ENCODE measurements at places on chromosomes 1 and 21.

- DNase-seq, result no peak
Observed at GRCh38 chr21:35004314-35004713, 44.8 kb downstream of the RUNX1 start.

- no peak for DNase-seq
Observed at GRCh38 chr1:20184481-20184900, 1.4 kb upstream of the UBXN10 start.

- no peak for DNase-seq
Observed at GRCh38 chr1:17533201-17533600, 6.3 kb upstream of the ARHGEF10L start.

DNA sequence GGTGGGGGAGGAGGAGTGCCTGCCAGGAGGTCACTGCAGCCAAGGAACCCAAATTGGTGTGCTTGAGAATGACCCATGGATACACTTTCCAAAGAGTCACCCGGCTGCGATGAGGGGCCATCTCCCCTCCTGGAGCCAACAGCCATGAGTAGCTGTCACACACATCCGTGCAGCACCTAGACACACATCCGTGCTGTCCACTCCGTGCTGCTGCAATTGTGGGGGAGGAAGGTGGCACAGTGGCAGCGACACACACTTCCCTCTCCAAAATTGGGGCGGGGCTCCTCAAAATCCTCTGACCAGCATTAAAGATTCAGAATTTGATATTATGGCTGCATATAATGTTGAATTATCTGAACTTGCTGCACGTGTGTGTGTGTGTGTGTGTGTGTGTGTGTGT, 15.8 kb downstream of the TP73 start:
- no peak for DNase-seq

- DNase-seq, result no peak
Observed at GRCh38 chr1:233859446-233859845, 45.0 kb upstream of the SLC35F3 start.

DNA sequence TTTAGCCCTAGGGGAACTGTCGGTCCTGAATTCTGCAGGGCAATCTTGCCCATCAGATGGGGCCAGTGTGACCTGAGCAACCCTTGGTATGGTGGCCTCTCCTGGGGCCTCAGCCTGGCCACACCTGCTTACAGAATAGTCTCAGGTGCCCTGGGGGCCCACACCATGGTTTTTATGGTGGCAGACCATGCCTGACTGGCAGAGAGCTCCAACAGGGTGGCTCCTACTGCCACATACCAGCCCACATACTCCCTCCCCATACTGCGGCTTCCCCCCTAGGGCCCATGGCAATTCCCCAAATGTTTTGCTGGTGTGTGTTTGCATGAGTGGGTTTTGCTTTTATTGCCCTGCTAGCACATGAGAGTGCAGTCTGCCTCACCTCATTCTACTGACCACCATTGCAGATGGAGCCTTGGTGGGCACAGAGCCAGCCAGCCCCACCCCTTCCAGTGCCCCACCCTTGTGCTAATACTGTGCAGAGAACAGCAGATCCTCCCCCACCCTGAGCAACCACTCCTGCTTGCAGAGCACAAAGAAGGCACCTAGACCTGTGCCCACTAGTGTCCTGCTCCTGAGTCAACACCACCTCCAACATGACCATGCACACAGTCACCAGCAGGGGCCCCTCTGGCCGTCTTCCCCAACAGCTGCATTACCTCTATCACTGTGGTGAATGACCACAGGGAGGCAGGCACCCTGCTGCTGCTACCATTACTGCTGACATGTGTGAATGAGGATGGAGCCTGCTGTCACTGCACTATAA, 86.8 kb downstream of the GDAP2 start:
- DNase-seq, result no peak

DNA sequence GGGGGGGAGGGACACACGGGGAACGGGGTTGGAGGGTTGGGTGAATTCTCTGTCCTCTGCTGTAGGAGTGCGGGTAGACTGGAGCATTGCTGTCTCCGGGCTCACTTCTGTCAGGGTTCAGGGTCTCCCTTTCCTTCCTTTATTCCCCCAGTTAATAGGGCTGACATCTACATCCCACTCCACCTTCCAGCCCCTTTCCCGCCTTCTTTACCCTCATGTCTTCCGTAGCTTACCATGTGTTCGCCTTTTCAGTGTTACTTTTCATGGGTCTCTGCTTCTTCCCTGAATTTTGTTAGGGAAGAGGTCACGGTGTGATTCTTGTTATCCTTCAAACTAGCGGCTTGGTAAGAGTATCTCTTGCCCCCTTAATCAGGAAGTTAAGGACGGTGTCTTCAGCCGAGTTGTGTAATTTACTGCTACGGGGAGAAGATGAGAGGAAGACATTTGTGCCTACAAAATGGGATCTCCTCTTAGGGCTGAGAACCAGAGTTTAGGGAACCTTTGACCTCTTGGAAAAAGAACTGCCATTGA, 917 bp downstream of the RAP1A start:
- no peak for DNase-seq

DNA sequence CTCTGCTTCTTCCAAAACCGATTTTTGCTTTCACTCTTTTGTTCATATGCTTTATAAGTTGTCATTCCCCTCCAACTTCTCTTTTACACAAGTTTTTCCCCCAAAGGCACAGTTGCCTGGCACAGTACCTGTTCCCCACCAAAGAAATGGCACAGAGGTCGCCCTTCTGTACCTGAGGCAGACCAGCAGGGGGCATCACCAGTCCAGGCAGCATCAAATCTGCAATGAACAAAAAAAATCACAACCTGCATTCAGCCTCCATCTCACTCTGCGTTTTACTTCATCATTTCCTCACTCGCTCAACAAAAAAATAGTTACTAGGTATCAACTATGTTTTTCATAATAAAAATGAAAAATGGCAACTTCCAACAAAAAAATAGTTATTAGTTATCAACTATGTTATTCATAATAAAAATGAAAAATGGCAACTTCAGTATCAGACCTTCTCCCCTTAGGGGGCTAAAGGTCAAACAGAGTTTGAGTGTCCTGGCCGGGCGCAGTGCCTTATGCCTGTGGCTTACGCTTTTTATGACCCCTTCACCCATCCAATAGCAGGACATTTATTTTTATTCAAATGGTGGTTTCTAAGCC, 4.1 kb downstream of the EIF2D start:
- peak; percentile 18 for DNase-seq

GRCh38 chr1:201260236-201260590, 23.1 kb upstream of the PKP1 start:
- no peak for DNase-seq

- DNase-seq, result no peak
Observed at GRCh38 chr1:165853528-165854075, 26.2 kb downstream of the UCK2 start.

DNA sequence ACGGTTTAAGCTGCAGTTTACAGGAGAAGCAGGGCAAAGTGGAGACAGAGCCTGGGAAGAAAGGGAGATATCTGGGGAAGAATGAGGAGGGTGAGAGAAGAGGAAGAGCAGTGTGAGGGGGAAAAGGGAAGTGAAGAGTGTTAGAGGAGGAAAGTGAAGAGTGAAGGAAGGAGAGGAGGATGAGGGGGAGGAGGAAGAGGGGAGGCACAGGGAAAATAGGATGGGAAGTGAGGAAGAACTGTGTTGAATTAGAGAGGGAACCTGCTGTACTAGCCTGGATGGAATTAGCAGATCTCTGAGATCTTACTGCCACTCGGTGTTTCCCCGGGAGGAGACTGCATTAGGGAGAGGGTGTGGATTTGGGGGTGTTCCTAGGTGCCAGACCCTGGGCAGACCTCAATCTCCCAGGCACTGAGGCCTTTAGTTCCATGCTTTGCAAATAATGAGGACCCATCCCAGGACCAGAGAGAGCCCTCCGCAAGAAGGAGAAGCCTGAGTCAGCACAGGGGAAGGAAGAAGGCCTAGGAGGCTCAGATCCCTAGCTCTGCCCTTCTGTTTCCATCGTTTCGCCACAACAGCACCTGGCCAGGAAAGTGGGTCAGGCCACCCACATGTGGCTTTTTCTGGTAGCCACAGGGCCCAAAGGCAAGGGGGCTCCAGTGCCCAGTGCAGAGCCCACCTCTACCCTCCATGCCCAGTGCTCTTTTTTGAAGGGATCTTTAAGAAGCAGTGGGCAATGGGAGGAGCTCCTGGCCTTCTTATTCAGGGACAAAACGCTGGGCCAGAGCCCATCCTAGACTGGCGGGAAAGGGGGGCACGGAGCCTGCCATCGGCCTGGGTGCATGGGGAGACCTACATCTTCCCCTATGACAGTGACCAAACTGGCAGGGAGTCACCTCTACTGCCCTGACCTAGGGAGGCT, 2.0 kb downstream of the LRRN2 start:
- no peak for DNase-seq

GRCh38 chr1:168031198-168031597, 94.3 kb upstream of the MPC2 start:
- DNase-seq, result no peak

- no peak for DNase-seq
Observed at GRCh38 chr1:45793942-45794604, 9.3 kb upstream of the MAST2 start.

- DNase-seq, result no peak
Observed at GRCh38 chr1:245128381-245129101, 26.2 kb upstream of the KIF26B start.

GRCh38 chr21:44012474-44013379, 618 bp downstream of the TRAPPC10 start:
- peak; percentile 16 for DNase-seq

GRCh38 chr1:53461323-53462044, 2.3 kb downstream of the DMRTB1 start:
- DNase-seq, result no peak

GRCh38 chr1:36513676-36514473, 31.2 kb upstream of the CSF3R start:
- DNase-seq, result no peak

DNA sequence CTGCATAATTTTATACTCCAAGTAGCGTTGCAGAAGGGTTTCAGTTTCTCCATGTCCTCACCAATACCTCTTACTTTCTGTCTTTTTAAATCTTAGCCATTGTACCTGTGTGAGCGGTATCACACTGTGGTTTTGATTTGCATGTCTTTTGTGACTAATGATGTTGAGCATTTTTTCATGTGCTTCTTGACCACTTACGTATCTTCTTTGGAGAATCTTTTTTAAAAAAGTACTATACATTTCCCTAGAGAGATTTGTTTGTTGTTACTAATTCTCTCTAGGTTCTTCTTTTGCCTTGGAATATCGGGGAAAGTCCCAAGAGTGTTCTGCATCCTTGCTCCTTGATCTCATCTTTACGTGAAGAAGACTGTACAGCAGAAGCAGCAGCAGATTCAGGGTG, 81.8 kb upstream of the WARS2 start:
- DNase-seq, result no peak

DNA sequence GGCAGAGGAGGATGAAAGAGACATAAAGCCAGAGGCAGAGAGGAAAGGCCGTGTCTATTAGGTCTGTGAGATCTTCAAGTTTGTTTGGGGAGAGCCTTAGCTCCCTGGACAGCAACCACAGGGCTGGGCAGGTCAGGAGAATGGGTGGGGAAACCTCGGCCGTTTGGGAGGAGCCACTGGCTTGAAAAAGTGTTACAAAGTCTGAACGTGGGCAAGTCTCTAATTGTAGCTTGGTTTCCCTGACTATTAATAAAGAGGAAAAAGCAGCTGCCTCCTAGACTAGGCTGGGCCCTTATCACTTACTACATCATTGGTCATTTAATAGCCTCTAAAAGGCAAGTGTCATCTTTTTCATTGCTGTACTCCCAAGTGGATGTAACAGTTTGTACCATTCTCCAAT, at the start of gene CCDC17:
Gene CCDC17 (minus strand): TSS at position 83 of the 400 bp plus-strand sequence. CDS start 145 bp downstream, outside the sequence.
- DNase-seq, result no peak

DNA sequence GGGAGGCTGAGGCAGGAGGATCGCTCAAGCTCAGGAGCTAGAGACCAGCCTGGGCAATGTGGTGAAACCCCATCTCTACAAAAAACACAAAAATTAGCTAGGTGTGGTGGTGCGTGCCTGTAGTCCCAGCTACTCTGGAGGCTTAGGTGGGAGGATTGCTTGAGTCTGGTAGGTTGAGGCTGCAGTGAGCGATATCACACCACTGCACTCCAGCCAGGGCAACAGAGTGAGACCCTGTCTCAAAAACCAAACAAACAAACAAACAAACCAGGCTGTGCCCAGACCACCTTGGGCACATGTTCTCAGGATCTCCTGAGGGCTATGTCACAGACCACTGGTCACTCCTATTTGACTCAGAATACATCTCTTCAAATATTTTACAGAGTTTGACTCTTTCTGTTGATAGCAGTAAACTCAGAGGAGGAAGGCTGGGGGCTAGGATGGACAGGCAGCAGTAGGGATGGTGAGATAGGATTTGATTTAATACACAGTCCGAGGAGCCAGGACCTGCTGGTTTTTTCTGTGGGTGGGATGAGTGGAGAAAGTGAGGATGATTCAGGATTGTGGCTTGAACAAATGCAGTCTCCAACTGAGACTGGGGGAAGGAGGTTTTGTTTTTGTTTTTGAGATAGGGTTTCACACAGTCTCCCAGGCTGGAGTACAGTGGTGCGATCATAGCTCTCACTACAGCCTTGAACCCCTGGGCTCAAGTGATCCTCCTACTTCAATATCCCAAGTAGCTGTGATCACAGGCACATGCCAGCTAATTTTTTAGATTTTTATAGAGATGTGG, 46.5 kb downstream of the OLFML3 start:
- DNase-seq, result peak; percentile 62

- no peak for DNase-seq
Observed at GRCh38 chr1:3247521-3248121, 178.6 kb downstream of the PRDM16 start.

DNA sequence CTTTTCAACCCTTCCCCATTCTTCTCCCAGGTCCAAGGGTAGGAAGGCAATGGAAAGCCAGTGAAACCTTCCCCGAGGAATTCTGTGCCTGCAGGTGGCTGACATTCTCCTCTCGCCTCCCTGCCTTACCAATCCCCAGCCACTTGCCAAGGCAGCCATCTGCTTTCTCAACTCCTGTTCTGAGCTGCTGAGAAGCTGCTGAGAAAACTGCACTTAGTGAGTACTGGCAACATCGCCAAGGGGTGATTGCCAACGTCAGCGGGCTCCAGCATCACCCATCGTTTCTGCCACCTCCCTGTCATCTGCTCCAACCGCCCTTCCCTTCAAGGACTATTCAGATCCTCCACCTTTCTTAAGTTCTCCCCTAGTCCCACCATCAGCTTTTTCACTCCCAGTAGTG, 106.0 kb downstream of the PTPRU start:
- DNase-seq, result no peak

- DNase-seq, result no peak
Observed at GRCh38 chr21:25912402-25912746, 177.6 kb downstream of the GABPA start.

DNA sequence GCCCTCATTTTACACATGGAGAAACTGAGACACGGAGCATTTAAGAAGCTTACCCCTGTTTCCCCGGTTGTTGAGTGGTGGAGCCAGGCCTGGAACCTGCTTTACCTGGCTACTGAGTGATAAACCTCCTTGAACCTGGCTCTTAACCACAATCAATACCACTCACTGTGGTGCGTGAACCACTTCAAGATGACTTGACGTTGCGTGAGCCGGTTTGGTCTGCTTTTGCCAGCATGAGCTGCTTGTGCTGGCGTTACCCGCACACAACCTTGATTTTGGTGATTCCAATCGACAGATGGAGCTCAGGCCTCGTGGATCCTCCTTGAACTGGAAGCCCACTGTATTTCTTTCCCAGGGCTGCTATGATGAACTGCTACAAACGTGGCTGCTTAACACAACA, 6.1 kb upstream of the TINAGL1 start:
- no peak for DNase-seq

All from fibroblast of skin of right quadriceps (primary cell).